ENCODE measurements at places on chromosomes 4 and X.

GRCh38 chr4:57122959-57123358 is 12.8 kb upstream of the IGFBP7 start:
- no peak for DNase-seq

DNA sequence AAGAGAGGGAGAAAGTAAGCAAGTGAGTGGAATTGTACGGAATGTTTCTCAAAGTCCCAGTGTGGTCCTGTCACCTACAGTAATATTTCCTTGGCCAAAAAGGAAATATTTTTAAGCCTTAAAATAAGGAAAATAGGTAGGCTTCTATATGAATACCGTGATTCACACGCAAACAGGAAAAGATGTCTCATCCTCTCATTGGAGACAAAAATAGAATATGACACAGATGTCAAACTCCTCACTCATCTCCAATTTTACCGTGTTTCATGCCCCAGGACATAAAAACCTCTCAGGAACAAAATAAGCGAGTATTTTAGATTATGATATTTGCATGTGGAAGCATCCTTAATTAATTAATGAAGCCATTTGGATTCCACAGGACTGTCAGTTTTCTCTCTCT is 1269.5 kb downstream of the RAPGEF2 start:
- no peak for DNase-seq

DNA sequence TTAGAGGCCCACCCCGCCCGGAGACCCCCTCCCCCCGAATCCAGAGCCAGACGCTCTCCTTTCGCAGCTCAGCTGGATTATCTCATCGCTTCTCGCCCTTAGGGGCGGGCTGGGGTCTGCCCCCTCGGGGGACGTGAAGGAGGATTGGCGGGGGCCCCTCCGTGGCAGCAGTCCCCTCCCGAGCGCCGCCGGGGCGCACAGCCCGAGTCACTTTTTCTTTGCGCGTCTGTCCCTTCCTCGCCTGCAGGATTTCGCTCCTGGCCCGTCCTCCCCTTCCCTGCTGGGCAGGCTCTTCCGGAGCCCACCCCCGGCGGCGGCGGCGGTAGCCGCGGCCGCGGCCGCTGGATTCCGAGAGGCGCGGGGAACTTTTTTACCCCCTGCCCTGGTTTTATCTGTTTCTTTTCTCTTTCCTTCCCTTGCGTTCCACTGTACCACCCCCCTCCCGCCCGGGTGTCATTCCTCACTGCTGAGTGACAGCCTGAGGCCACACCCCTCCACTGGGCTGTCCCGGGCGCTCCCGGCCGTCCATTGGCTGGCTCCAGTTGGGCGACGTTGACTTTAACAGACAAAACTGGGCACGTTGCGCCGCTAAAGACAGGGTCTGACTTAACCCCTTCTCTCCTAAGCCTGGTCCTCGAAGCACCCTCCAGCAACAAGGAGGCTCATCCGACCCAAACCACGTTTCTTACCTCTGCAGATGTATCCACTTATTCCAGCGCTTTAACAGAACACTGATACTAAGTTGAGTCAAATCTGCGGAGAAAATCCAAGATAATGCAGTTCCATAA is 492 bp upstream of the NKX3-2 start:
- DNase-seq: peak; percentile 66

- no peak for DNase-seq
These were observed 25.5 kb upstream of the AMOT start for GRCh38 chrX:112866175-112866574.

- no peak for DNase-seq
These were observed 41.5 kb upstream of the DCAF8L2 start for GRCh38 chrX:27548624-27549023.

DNA sequence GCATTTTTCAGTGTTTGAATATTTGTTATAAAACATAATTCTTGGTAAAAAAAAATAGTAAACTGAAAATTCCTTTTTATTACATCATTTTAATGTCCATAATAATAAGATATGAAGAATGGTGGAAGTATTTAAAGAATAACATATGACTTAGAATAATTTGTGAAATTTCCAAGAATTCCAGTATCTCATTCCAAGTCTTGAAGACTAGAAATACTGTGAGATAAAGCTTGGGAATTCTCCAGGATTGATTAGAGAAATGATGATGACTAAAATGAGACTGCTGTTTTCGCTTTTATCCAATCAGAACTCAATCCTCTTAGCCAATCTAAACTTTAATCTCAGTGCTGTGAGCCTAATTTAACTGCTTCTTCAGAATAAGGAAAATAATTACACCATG is 184.2 kb upstream of the HCCS start:
- peak; percentile 93 for DNase-seq

- DNase-seq: no peak
These were observed 3.5 kb upstream of the TIMP1 start for GRCh38 chrX:47578692-47579091.

DNA sequence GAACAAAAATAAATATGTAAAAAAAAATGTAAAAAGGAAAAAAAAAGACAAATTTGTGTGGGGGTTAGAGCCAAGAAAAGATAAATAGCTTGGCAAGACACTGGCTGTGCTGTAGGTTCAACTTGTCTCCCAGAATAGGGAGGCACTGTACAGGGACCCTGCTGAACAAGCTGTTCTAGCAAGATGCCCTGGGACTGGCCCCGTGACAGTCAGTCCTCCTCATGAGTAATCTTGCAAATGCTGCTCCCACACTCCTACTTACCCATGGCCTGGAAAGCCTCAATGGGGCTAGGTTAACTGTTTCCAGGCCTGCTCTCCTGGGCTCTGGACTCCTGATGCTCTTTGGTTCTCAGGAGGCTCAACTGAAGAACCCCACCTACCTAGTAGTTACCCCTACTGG is 106.8 kb downstream of the ATG4A start:
- peak; percentile 28 for DNase-seq

DNA sequence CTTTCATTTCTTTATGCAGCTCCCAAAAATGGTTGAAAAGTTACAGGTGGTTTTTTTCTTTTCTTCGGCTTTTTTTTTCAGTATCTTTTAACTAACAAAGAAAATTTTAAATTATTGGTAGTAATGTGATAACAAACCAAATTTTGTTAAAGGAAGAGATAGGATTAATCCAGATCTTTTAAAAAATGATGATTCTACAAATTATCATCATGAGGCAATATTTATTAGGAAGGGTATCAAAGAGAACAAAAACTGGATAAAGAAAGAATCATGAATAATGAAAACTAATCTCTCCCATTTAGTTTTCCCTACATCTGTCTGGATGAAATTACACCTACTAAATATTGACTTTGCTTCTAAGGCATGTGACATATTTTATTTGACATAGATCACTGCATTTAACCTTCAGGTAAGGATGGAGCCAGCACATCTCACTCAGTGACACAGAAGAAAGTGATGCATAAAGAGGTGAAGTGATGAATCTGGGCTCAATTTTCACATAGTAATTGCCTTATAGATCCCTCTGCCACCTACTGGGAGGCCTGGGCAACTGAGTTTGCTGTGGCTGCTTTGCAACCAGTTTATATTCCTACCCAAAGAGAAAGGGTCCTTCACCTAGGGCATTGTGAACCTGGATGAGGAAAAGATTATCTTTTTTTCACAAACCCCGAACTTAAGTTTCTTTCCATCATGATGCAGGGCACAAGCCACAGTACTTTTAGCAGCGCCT is 155.6 kb downstream of the HNRNPD start:
- DNase-seq: peak; percentile 2

GRCh38 chrX:121135488-121136207 is 88.2 kb downstream of the GLUD2 start:
- DNase-seq: no peak

DNA sequence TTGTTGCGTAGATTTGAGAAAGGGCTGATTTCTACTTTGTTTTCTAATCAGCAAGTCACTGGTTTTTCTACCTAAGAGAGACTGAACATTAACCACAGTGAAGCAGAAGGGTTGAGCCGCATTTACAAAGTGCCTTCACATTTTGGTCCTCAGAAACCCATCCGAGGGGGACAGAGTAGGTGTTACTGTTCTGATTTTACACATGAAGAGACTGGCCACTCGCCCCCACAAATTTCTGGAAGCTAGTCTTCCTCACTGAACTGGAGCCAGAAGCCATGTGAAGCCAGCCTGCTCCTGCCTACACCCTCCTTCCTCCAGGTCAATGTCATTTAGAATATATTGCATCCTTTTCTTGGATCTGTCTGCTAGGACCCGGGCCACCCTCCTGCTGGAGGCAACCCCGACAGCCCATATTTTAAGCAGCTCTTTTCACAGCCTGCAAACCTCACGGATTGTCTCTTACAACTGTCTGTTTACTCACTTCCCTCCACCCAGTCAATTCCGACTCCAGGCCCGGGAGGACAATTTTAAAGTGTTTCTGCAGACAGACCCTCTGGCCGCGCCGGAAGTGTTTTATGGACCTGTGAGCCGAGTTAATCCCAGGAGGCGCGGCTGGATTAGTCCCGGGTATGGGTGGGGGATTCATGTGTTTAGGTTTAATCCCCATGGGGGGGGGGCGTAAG is 73.2 kb upstream of the BCOR start:
- DNase-seq: no peak

DNA sequence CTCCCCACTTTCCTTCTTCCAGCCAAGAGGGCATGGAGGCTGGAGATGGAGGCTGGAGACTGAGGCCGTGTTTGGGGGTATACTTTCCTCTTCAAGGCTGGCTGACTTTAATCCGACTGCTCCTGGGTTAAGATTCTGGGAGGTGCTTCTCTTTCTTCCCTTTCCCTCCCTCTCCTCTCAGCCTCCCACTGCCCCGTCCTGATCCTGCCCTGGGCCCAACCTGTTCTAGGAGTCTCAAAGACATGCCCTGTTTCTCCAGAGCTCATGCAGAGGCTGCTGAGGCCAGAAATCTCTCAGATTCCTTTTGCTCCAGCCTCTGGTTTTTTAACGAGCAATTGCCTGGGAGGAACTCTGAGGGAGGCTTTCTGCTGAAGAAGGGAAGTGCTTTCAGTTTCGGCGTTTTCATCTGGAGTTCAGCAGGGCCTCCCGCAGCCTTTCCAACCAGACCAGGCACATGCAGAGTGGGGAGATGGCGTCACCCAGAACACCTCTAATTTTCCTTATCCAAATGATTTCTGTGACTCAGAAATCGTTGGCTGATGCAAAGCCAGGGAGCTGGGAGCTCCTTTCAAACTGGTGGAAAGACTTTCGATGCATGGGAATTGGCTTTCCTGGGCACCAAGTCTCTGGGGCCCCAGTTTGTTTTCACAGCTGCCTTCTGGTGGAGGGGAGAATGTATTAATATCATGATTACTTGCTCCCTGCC is 34.5 kb upstream of the FAM9C start:
- DNase-seq: peak; percentile 92

GRCh38 chrX:1592470-1593142 is 1.2 kb downstream of the AKAP17A start:
- peak; percentile 19 for DNase-seq

DNA sequence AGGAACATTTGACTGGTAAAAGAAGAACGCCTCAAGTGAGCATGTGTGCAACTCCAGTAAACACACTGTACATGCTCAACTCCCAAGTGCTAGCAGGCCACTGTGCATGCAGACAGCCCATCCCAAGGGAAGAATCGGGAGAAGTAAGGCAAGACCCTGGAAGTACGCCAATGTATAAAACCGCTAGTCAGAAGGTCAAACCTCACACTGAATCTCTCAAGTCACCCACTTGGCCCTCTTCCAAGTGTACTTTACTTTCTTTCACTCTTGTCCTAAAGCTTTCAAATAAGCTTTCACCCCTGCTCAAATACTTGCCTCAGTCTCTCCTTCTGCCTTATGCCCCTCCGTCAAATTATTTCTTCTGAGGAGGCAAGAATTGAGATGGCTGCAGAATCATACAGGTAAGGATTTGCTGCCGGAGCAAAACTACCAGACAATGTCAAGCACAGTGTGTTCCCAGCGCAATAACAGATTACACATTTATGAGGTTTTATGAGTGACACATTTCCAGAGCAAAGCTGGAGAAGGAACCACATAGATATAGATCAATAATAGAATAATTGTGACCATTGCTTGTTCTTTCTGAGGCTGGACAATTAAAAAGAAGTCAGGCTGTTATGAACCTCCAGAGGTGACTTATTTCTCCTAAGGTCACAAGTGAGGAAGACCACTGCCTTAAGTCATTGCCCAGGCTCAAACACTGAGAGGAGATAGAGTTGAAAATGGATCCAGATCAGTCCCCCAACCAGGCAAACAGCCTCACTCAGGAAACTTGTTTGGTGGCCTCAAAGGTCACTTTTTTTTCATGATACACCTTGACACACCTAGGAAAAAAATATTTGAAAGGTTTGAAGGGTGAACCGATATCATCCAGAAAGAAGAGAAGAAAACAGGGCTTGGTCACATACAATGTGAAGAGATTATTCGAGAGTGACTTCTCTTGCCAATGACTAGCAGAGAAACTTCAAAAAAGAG is 26.3 kb downstream of the CXCL1 start:
- no peak for DNase-seq

DNA sequence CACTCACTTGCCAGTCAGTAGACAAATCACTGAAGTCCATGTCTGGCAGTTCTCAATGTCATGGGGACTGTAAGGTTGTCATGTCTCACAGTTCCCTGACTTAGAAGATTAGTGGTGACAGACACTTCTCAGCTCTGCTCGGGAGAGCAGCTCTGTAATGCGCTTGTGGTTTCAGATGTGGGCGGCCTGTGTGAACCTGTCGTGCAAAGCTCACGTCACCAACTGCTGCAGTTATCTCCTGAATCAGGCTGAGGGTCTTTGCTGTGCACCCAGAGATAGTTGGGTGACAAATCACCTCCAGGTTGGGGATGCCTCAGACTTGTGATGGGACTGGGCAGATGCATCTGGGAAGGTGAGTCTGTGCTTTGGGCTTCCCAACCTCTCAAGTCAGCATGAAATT is at the start of gene IL9R:
IL9R (plus strand) TSS at position 261 of the 400 bp plus-strand sequence; CDS start at position 325, 64 bp downstream.
- DNase-seq: no peak

DNA sequence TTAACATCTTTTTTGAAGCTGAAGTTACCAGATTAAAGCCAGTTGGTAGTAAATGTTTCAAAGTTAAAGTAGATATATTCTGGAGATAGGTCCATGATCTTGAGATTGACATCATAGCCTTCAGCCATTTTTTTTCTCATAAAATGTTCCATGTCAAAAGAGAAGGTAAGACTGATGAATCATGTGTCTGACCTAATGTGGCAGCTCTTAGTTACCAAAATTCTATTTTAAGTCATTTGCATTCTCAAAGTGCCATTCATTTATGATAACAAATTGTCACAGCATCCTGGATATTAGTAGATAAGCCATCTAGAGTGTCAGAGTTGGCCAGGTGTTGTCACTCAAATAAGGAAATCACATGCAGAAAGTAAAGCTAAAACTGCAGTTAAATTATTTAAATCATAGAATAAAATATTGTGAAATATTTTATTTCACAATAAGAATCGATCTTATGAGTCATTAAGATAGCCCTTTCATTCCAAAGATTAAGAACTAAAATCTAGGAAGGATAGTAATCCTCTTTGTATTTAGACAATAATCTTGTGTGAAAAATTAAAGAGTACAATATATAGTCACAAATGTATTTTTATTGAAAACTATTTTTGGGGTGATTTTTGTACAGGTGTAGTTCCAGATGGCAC is 65.7 kb upstream of the ADAD1 start:
- peak; percentile 23 for DNase-seq

DNA sequence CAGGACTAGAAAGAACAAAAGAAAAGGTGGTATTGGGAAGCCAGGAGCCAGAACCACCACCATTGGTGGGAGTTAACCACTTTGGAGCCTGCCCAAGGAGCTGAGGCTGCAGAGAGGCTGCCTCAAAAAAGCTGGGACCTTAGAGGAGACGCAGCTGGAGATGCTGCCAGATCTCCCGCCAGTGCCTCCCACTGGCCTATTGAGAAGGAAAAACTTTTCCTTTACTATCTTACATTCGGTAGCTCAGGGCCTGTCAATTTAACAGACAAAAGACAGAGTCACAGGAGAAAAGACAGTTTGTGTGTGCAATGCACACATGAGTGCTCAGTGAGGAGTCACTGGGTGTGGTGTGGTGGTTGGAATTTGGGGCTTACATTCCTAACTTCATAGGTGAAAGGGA is 52.4 kb upstream of the HPSE start:
- peak; percentile 17 for DNase-seq

- DNase-seq: no peak
These were observed 31.6 kb downstream of the SPARCL1 start for GRCh38 chr4:87497578-87497977.

All from fibroblast of the aortic adventitia (primary cell).